ENCODE measurements at places on chromosomes 3 and 15.

DNA sequence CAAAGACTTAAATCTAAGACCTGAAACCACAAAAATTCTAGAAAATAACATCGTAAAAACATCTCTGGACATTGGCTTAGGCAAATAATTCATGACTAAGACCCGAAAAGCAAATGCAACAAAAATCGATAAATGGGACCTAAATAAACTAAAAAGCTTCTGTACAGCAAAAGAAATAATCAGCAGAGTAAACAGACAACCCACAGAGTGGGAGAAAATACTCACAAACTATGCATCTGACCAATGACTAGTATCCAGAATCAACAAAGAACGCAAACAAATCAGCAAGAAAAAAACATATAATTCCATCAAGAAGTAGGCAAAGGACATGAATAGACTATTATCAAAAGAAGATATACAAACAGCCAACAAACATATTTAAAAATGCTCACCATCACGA lies 749.4 kb downstream of the PLOD2 start:
- no peak for DNase-seq

DNA sequence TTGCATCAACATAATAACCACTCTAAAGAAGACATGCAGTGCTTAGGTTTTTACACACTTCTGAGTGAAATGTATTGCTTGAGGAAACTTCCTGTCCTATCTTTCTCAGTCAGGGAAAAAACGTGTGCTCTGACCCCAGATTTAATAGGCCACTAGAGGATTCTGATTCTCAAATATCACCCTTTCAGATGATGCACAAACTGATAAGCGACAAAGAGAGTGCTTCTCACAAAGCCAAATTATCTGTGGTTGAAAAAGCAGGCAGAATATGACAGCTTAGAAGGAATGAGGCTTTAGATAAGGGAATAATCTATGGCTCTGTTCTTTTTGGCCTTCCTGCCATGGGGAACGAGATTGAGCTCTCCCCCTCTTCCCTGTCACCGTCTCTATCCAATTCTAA lies 583.4 kb upstream of the SGO1 start:
- DNase-seq, result no peak

GRCh38 chr15:81948222-81948621 lies 97.6 kb downstream of the MEX3B start:
- DNase-seq, result no peak

- peak; percentile 30 for DNase-seq
These were observed 17.8 kb upstream of the SCAMP5 start for GRCh38 chr15:74977599-74977998.

GRCh38 chr3:10833855-10834414 lies 17.9 kb downstream of the SLC6A11 start:
- DNase-seq, result no peak

DNA sequence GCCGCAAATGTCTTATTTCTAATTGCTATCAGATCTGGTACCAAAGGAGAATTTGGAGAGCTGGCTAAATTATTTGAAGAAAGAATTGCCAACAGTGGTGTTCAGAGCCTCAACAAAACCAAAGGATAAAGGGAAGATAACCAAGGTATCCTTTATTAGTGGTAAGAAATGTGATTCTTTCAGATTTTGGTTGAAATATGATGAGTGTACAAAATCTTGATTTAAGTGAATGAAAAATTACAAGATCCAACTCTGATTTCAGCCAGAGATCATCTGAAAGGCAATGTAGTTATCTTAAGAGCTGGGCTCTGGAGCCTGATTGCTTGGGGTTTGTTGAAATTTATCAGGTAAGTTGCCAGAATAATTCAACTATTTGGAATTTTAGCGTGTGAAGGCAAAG lies 4.7 kb downstream of the GNL3 start:
- no peak for DNase-seq

DNA sequence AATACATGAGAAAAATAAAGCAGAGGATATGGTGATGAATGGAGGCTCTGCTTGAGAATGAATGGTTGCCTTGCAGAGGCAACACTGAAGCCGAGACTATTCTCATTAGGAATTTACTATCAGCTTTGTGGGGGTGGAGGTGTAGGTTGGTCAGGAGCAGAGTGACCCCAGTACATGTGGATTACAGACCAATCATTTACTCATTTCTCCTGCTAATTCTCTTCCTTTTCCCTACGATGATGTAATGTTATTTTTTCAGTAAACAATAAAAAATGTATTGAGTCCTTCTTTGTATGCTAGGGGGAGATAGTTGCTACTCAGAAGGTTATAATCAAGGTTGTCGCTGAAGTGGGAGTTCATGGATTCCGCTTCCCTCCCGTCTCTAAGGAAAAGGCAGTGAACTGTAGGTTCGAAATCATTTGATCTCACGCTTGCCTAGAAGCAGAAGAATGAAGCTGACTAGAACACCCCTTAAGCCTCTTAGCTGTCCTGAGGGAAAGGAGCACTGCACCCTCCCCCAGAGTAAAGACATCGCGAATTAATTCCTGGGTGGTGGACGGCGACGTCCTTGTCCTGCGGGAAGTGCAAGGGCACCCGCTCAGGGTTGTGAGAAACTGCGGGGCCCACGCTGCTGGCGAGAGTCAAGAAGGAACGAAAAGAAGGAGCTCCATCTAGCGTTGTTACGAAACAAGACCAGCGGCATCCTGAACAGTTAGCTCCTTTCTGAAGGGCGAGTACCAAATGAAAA lies 213.2 kb upstream of the PFN2 start:
- DNase-seq, result peak; percentile 42

DNA sequence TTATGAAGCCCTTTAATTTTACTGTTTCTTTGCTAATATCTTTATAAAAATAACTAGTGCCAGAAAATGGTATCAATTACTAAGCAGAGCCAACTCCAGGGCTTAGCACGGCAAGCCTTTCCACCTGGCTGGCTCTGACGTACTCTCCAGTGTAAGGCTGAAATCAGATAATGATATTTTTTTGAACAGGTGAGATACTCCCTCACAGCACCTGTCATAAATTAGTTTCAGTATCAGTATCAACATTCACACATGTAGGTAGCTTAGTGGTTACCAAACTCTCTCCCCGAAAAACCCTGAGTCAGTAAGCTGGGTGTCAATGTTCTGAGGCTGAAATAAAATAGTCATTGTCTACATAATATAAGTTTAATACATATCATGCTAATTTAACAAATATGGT lies 710.1 kb downstream of the SQOR start:
- no peak for DNase-seq

DNA sequence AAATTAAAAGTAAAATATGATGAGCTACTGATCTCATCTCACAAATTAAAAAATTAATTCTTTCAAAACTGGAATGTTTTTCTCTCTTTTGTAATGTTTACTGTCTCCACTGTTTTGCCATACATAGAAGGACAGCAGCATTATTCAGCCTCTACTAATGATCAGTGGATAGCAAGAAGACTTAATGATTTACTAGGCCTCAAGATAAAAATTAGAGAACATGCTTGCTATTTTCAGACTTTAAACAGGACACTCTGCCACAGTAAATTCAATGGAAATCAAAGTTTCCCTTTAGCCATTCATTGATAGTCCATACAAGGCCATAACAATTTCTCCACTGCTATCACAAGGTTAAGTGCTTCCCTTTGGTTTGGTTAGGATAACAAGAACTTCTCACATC lies 129.4 kb downstream of the TMCC1 start:
- DNase-seq, result no peak

DNA sequence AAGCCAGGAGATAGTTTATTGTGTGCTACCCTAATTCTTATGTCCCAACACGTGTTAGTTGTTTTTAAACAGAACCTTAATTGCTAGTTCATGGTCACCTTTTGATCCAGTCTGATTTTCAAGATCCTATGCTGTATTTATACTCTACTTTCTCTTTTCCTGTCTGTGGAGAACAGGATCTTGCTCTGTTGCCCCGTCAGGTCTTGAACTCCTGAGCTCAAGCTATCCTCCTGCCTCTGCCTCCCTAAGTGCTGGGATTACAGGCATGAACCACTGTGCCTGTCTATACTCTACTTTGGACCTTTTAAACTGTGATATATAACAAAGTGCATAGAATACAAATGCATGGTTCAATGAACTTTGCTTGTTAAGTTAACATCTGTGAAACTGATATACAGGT lies 44.7 kb upstream of the TSC22D2 start:
- no peak for DNase-seq

DNA sequence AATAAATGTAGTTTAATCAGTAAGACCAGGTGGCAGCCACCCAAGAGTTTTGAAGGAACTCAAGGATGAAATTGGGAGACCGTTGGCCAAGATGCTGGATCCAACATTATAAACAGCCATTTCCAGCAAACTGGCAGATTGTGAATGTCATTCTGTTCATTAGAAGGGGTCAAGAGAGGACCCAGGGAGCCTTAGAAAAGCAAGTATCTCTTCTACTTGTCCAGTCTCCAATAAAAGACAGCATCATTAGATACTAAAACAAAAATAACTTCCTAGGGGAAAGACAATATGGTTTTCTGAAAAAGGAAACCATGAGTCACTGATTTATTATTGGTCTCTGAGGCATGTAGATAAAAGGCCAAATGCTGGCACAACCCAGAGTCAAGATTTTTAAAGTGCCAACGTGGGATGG lies 67.9 kb downstream of the GADL1 start:
- no peak for DNase-seq

GRCh38 chr3:148931574-148931973 lies 59.8 kb upstream of the GYG1 start:
- DNase-seq, result no peak

GRCh38 chr3:138367911-138368310 lies 19.5 kb downstream of the MRAS start:
- DNase-seq, result no peak

GRCh38 chr15:60751985-60752952 lies 273.3 kb upstream of the ICE2 start:
- no peak for DNase-seq

DNA sequence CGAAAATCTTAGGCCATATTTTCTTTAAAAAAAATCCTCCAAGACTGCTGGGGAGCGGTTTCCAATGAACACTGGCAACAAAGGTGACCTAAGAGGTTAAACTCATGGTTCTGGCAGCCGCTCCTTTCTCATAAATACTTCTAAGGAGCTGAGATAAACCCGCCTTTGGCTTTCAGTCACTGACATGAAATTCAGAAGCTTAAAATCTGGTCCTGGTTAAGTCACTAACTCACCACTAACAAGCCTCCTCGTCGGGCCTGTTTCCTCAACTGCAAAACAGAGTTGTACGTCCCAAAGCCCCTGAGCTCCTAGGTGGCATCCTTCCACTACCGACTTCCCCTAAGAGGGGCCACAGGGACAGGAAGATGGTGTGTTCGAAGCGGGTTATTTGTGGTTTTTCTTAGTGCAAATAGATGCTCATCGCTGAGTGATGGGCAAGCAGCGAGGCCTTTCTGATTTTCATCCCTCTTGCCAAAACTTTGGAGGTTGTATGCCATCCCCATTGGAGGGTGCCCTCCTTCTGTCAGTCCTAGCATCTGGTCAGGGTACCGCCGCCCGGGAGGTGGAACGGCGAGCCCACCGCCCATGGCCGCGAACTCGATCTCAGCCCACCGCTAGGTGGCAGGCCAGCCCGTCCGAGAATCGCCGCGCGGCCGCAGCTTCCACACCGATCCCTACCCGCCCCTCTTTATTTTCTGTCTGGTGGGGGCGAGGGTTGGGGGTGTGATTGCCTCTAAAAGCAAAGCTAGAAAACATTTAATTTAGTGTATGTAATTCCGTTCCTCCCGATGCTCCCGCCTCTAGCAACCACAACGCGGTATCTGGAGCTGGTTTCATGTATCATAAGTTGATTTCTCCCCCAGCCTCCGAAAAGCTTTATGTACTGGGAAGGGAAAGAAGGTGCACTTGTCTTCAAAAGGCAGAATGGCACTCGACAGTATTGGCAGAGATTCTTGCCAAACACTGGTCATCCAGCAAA lies 4.6 kb downstream of the BCL6 start:
- DNase-seq, result peak; percentile 73

GRCh38 chr3:127015282-127016042 lies 32.5 kb downstream of the PLXNA1 start:
- no peak for DNase-seq

DNA sequence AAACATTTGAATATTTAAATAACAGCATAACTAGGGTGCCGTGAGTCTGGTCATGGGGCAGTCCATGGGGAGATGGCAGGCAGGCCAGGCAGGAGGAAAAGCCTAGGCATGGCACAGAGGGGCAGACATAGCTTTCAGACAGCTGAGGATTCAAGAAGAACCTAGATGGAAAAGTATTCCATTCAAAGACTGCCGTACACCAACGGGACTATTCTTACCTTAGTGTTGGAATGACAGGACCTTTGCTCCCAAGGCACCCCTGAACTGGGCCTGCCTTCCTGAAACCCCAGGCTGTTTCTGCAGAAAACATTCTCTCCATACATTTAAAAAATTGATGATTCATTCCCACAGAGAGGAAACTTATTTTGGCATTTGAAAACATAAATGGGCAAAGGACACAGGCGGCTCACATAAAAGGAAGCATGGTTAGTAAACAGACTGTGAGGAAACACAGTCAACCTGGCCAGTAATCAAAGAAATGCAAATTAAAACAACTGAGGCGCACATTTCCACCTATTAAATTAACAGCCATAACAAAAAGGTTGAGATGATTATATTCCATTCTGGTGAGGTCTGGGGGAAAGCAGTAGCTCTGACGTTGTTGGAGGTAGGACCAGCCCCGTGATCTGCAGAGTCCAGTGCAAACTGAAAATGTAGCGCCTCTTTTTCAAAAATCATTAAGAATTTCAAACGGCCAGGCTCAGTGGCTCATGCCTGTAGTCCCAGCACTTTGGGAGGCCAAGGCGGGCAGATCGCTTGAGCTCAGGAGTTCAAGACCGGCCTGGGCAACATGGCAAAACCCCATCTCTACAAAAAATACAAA lies 71.3 kb upstream of the SMAD3 start:
- no peak for DNase-seq

GRCh38 chr3:145144361-145144760 lies 1016.6 kb downstream of the PLOD2 start:
- DNase-seq, result no peak

DNA sequence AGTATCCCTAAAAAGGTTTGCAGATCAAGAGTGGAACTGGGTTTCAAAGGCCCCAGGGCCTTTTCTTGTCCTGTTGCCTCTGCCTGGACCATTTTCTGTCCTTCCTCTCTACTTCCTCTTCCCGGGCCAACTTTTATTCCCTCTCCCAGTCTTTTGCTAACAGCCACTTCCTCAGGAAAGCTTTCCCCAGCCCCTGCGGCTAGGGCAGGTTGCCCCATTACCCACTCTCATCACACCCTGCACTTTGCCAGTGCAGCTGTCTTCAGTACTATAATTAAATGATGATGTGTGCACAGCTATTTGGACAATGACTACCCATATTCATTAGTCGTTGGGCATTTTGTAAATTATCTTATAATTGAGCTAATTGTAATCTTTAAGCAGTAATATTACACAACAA lies 150.5 kb upstream of the THBS1 start:
- DNase-seq, result no peak
